Putamen (tissue), 1 donor: ENCODE measurements at places on chromosomes 5 and 9.

DNA sequence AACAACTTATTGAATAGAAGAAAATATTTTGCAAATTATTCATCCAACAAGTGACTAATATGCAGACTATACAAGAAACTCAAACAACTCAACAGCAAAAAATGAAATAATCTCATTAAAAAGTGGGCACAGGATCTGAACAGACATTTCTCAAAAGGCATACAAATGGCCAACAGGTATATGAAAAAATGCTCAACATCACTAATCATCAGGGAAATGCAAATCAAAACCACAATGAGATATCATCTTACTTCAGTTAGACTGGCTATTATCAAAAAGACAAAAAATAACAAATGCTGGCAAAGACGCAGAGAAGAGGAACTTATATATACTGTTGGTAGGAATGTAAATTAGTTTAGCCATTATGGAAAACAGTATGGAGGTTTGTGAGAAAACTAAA, 1.8 kb upstream of the AMACR start:
- no peak for DNase-seq

DNA sequence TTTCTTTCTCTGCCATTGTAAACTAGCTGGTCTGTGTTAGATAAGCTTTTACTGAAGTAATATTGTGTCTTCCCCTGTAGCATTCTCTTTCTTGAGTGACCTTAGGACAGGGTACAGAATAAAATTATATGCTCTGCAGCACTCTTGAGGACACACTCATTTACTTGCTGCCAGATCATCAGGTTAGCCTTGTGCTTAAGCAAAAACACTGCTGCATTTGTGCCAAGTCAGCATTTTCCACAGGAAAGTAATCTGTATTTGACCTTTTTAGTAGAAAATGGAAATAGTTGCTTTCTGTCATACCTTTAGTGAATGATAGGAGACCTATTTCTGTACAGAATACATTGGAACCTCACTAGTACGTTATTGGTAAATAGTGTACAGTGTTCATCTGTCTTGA, 54.2 kb downstream of the LMNB1 start:
- no peak for DNase-seq

GRCh38 chr5:96651948-96652753, 10.0 kb upstream of the CAST start:
- DNase-seq = no peak

- DNase-seq = no peak
Observed at GRCh38 chr9:27157736-27158135, 48.7 kb downstream of the TEK start.

DNA sequence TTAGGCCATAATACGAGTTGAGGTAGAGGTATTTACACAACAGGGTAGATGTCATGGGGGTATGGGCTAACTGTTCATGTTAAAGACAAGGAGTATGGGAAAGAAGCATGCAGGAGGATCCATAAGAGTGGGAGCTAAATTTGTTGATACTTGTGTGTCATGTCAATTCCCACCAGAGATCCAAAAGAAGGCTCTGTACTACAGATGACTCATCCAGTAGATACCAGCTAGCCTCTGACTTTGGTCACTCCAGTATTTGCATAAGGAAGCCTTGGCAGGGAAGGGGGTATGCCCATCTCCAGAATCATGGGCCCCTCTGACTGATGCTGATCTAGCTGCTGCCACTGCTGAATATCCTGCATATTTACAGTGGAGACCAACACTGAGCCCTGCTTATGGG, 743.7 kb upstream of the GRAMD2B start:
- no peak for DNase-seq

- DNase-seq = no peak
Observed at GRCh38 chr5:163596608-163597315, 91.3 kb downstream of the MAT2B start.

DNA sequence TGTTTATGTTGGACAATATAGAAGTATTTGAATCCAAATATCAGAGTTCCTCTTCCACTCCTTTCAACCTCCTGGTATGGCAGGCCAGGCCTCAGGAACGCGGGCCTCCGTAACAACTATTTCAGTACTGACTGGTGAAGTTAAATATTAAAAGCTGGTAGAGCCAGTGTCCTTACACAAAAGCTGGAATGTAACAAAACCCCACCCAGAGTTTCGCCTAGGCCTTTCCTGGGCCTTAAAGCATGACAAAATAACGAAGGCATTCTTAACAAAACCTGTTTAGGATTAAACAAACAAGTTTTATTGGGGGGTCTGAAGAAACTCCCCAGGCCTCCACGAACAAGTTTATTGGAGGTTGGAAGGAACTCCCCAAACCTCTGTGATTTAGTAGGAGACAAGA, 61.6 kb upstream of the GNE start:
- no peak for DNase-seq

GRCh38 chr5:15009420-15009819, 137.8 kb upstream of the ANKH start:
- DNase-seq = no peak

DNA sequence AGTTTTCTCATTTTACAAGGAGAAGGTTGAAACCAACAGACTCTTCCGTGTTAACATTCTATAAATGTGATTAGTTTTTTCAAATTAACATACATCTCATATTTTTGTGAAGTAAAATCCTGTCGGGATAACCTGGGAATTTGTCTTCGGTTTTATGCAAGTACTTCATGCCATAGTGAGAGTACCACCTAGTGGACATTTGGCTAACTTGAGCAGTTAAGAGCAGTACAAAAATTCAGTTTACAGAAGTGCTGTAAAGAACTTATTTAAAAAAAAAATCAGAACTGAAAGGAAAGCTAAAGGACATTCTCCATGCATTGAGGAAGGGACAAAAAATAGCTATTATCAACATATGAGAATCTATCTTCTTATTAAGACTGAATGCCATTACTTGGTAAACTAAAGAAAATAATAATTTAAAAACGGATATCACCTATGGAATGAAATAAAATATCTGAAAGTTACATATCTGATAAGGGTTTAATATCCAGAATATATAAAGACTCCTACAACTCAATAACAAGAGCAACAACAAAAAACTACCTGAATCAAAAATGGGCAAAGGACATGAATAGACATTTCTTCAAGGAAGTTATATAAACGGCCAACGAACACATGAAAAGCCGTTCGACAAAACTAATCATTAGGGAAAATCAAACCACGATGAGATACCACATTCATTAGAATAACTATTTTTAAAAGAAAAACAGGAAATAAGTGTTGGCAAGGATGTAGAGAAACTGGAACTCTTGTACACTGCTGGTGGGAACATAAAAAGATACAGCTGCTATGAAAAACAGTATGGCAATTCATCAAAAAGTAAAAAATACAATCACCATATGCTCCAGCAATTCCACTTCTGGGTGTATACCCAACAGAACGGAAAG, 117.0 kb upstream of the GNA14 start:
- no peak for DNase-seq

GRCh38 chr9:87710443-87710842, 15.5 kb upstream of the CTSL start:
- DNase-seq = no peak

DNA sequence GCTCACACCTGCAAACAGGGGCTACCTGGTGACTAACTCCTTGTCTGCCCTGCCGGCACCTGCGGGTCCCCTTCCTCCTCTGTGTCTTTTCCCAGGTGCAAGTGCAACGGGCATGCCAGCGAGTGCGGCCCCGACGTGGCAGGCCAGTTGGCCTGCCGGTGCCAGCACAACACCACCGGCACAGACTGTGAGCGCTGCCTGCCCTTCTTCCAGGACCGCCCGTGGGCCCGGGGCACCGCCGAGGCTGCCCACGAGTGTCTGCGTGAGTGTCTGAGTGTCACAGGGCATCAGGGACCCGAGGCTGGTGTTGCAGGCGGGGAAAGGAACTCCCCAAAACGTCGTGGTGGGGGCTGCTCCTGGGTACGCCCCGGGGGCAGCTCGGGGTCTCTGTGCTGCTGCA, 27.1 kb downstream of the LAMC3 start:
- no peak for DNase-seq

- peak; percentile 21 for DNase-seq
Observed at GRCh38 chr5:42992088-42992879, 47.8 kb downstream of the ANXA2R start.

GRCh38 chr9:93613791-93614190, 37.4 kb downstream of the PHF2 start:
- DNase-seq = no peak

- DNase-seq = no peak
Observed at GRCh38 chr5:24135536-24135935, 509.2 kb downstream of the CDH10 start.

- no peak for DNase-seq
Observed at GRCh38 chr9:136370687-136371532, 2.6 kb downstream of the CARD9 start.

DNA sequence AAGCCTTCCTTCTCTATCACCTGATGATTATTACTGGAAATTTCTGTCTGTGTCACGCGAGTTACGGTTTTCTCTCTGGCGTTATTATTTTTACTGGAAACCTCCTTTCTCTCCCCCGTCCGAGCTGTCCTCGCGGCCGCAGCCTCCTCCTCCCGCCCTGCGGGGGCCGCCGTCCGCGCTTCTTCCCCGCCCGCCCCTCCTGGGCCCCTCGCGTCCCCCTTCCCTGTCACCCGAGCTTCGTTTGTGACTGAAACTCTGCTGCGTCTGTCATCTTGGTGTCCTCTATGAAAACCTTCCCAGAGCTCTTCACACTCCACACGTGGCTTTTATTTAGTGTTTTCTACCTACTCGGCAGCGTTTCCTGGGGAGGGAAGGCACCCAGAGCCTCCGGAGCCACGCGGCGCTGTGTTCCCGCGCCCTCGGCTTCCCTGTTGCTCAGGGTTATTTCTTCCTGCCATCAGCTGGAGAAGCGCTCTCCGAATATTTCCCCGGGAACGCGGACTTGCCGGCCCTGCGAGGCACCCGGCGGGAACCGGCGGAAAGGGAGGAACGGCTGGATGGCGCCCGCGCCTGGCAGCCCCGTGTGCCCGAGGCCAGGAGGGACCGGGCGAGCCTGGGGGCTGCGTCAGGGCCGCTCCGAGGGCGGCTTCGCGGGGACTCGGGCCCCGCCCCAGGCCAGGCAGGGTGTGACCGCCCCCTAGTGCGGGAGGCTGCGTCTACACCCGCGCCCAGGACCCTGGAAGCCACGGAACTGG, 33.9 kb downstream of the TRIP13 start:
- DNase-seq = no peak

- DNase-seq = no peak
Observed at GRCh38 chr5:5145651-5146529, 5.8 kb downstream of the ADAMTS16 start.

DNA sequence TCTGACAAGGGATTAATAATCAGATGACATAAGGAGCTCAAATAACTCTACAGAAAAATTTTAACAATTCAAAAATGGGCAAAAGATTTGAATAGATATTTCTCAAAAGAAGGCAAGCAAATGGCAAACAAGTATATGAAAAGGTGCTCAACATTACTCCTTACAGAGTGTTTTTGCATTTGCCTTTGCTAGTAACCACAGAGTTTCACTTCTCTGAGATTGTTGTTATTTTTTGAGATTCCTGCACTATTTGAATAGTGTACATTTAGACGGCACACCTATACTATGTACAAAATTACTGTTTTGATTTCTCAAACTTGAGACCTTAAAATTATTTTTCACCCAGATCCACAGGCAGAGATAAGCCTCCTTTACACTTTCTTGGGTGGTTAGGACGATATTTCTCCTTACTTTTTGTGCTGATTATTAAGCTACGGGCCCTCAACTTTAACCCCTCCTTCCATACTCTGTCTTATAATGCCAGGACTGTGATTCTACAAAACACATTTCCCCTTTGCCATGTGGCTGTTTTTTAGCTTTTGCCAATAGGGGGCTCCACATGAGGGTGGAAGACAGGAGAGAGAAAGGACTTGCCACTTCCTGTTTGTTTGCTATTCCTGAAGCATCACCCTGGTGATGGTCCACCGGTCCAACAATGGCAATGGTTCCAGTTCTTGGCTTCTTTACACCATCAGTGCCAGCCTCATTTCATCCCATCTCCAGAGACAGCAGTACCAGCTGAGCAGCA, 65.0 kb upstream of the DAP start:
- DNase-seq = no peak
